ENCODE measurements at places on chromosomes 6 and 20. TPM values are rescaled to one million over a fixed set of nuclear protein-coding genes. Genes with fewer than 3 reads are reported as not detected.

GRCh38 chr6:83086751-83087150 is 19.3 kb downstream of the DOP1A start:
- no peaks in the 10 kb centered on the region for H3K27me3 ChIP-seq
- H3K27ac ChIP-seq: no peak overlapping the region
- H3K36me3 ChIP-seq: no peaks in the 10 kb centered on the region
- H3K4me1 ChIP-seq: no peaks in the 10 kb centered on the region
- DNase-seq: no peak

GRCh38 chr6:139380168-139380567 is 5.7 kb upstream of the CITED2 start:
- no peak overlapping the region for H3K27ac ChIP-seq
- H3K4me1 ChIP-seq: peaks cover 16% of the 10 kb centered on the region
- DNase-seq: no peak

DNA sequence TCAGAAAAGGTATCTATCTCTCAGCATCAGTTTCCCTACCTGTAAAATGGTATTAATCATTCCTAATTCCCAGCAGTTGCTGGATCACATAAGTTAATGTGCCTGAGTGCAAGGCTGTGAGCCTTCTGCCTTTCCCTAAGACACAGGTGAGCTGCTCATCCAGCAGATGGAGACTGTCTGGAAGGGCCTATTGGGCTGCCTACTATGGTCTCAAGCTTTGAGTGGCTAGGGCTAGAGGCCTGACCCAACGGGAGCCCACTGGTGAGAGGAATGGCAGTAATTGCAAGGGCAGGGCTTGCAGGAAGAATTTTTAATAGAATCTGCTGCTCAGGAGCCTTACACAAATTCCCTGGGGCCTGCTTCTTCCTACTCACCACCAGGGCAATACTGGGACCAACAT is 4.3 kb downstream of the KHDC1 start:
- no peaks in the 10 kb centered on the region for H3K4me1 ChIP-seq
- peak; percentile 63 for DNase-seq

- H3K36me3 ChIP-seq: no peaks in the 10 kb centered on the region
- peak overlapping the region; percentile 99 for H3K27ac ChIP-seq
- DNase-seq: no peak
These were observed 156.0 kb downstream of the RFPL4B start for GRCh38 chr6:112503091-112503596.

GRCh38 chr6:4130357-4130987 is 4.9 kb downstream of the ECI2 start:
- no peaks in the 10 kb centered on the region for H3K27me3 ChIP-seq
- H3K27ac ChIP-seq: no peak overlapping the region
- peak overlapping the region; percentile 2 for H3K4me3 ChIP-seq
- peaks cover 3% of the 10 kb centered on the region for H3K4me1 ChIP-seq
- DNase-seq: no peak
- peaks cover 38% of the 10 kb centered on the region for H3K36me3 ChIP-seq

GRCh38 chr6:10418862-10419748 is 4.2 kb upstream of the TFAP2A start:
- peak; percentile 93 for DNase-seq
- H3K27me3 ChIP-seq: peaks cover 100% of the 10 kb centered on the region

DNA sequence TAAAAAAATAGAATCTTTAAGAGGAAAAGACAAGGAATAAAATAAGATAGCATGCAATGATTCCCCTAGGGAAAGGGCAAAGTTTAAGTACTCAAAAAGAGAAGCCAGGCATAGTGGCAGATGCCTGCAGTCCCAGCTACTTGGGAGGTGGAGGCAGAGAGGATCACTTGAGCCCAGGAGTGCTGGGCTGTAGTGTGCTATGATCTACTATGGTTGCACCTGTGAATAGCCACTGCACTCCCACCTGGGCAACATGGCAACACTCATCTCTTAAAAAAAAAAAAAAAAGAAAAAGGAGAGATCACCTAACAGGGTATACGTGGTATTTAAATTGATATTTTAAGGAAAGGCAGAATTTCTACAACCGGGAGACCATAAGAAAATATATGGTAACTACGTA is 16.0 kb downstream of the EPHA7 start:
- H3K36me3 ChIP-seq: no peaks in the 10 kb centered on the region
- H3K4me3 ChIP-seq: no peak overlapping the region
- H3K27me3 ChIP-seq: no peaks in the 10 kb centered on the region
- no peak for DNase-seq
- H3K4me1 ChIP-seq: no peaks in the 10 kb centered on the region
- no peak overlapping the region for H3K27ac ChIP-seq

DNA sequence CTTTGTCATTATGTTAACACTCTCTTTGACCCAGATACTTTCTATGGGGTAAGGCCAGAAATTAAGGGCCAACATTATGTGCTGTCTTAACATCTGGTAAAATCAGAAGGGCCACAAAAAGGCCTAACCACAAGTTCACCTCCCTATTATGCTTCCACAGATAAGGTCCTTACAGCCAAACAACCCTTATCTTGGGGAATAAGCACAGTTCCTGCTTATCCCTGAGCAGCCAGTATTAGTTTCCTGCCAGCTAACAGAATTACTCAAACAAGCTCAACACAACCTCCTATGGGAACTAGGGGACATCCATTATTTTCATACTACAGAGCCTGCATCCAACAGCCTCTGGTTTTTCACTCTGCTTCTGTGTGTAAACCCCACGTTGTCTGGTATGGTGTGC is 724.8 kb downstream of the HACE1 start:
- peak overlapping the region; percentile 66 for H3K4me3 ChIP-seq
- no peaks in the 10 kb centered on the region for H3K27me3 ChIP-seq
- H3K4me1 ChIP-seq: no peaks in the 10 kb centered on the region
- no peaks in the 10 kb centered on the region for H3K36me3 ChIP-seq
- H3K27ac ChIP-seq: no peak overlapping the region

GRCh38 chr6:77462359-77463307 is 658 bp downstream of the HTR1B start:
- peak overlapping the region; percentile 89 for H3K4me3 ChIP-seq
- peaks cover 66% of the 10 kb centered on the region for H3K27me3 ChIP-seq
- no peaks in the 10 kb centered on the region for H3K4me1 ChIP-seq
- peak; percentile 87 for DNase-seq
- H3K36me3 ChIP-seq: no peaks in the 10 kb centered on the region

- no peak overlapping the region for H3K27ac ChIP-seq
- no peaks in the 10 kb centered on the region for H3K4me1 ChIP-seq
- no peak overlapping the region for H3K4me3 ChIP-seq
- no peaks in the 10 kb centered on the region for H3K36me3 ChIP-seq
- H3K27me3 ChIP-seq: no peaks in the 10 kb centered on the region
These were observed 409.5 kb downstream of the ADGRB3 start for GRCh38 chr6:69044534-69044933.

GRCh38 chr6:17004269-17004668 is 97.6 kb upstream of the STMND1 start:
- no peak for DNase-seq
- no peak overlapping the region for H3K27ac ChIP-seq
- H3K4me3 ChIP-seq: no peak overlapping the region
- H3K27me3 ChIP-seq: no peaks in the 10 kb centered on the region

GRCh38 chr6:118501765-118502164 is 46.3 kb upstream of the PLN start:
- H3K36me3 ChIP-seq: peaks cover 5% of the 10 kb centered on the region
- H3K4me1 ChIP-seq: peaks cover 3% of the 10 kb centered on the region
- no peak overlapping the region for H3K27ac ChIP-seq
- H3K4me3 ChIP-seq: peak overlapping the region; percentile 41
- no peaks in the 10 kb centered on the region for H3K27me3 ChIP-seq

GRCh38 chr6:15239616-15240364 is 6.1 kb upstream of the JARID2 start:
- no peaks in the 10 kb centered on the region for H3K27me3 ChIP-seq
- H3K4me1 ChIP-seq: peaks cover 9% of the 10 kb centered on the region
- DNase-seq: no peak
- no peak overlapping the region for H3K4me3 ChIP-seq

DNA sequence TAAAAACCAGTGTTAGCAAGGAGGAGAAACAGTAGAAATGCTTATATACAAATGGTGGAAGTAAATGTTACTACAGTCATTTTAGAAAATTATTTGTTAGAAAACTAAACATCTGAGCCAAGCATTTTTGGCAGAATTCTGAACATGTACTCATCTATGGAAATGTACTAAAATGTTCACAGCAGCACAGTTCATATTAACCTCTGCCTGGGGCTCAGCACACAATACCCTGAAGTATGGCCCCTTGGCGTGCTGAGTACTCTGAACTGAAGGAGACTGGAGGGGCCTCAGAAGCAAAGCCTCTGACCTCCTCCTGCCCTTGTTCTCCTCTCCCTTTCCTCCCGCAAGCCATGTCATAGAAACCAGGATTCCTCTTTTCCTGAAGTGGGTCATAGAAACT is 66.2 kb upstream of the RALGAPA2 start:
- no peaks in the 10 kb centered on the region for H3K27me3 ChIP-seq
- no peak for DNase-seq
- no peaks in the 10 kb centered on the region for H3K4me1 ChIP-seq
- H3K27ac ChIP-seq: no peak overlapping the region
- no peak overlapping the region for H3K4me3 ChIP-seq

Gene DOK5
- total RNA-seq: 6.3 TPM

Gene FAM217B
- total RNA-seq: 24.4 TPM

Gene SLX4IP
- total RNA-seq: 8.3 TPM

Gene VIP
- total RNA-seq: not detected

Gene BTN1A1
- total RNA-seq: not detected

Gene C20orf141
- not detected for total RNA-seq

Gene ZMYND8
- 98.7 TPM for total RNA-seq
